ENCODE measurements at places on chromosomes 2 and 18.

DNA sequence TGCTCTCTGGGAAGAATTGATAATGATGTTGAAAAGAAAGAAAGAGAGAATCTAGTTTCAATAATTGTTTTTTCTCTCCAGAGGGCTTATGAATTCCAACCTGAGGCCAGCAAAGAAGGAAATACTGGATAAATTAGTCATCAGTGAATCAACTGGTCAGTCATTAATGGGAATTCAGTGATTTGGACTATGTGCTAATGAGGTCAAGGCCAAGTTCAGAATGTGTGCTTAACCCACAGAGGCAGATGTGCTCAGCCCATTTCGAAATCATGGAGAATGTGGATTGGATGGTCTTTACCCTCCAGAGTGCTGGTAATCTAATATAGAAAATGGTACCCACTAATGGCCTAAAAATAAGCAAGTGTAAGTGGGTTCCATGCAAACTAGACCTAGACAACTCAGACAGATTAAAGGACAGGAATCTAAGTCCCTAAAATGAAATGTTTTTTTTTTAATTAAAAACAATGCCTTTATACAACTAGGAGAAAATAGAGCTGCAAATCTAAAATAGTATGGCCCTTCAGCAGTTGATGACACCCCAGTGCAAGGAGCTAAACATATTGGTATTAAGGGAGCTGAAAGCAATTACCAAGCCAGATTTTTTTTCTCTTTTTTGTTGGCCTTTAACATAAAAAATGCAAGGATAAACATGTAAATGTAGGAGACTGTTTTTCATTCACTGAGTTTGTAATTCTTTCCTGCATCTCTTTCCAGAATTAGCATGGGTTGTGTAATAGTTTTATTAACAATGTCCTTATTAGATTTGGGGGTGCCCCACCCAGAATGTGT lies 296.9 kb downstream of the SATB2 start:
- DNase-seq, result no peak

DNA sequence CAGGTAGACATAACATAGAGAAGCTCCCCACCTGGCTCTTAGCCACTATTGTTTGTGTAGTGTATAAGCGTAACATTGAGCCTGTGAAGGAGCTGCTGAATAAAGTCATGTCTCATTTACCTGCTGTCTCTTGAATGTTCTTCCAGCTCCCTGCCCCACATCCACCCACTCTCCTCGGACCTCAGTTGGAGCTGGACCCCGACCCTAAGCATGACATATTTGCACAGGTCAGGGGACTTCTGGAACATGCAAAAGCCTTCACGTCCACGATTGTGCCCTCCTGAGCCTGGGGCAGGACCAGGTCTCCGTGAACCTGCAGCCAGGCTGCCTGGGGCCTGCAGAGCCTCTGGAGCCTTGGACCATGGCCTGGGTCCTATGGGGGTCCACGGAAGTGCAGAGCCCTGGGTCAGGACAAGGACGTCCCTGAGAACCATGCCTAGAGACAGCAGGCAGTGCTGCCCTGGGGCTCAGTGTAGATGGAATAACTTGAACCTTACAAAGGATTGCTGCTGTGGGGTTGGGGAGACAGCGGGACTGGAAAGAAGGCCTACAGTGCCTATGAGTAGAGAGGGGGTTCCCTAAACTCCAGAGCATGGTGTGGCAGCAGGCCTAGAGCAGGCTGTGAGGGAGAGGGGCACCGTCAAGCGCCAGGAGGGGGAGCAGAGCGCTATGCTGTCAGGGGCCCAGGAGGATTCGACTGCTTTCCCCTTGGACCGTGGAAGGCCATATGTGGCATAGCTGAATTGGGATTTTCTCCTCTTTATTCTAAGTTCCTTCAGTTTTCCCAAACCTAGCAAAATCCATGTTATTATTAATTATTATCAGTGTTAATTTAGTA lies 99.9 kb upstream of the ZNF236 start:
- DNase-seq, result no peak

- peak; percentile 46 for DNase-seq
Observed at GRCh38 chr2:86241611-86242010, 42.4 kb downstream of the MRPL35 start.

GRCh38 chr2:236657801-236658200 lies 88.2 kb downstream of the ACKR3 start:
- DNase-seq, result no peak

DNA sequence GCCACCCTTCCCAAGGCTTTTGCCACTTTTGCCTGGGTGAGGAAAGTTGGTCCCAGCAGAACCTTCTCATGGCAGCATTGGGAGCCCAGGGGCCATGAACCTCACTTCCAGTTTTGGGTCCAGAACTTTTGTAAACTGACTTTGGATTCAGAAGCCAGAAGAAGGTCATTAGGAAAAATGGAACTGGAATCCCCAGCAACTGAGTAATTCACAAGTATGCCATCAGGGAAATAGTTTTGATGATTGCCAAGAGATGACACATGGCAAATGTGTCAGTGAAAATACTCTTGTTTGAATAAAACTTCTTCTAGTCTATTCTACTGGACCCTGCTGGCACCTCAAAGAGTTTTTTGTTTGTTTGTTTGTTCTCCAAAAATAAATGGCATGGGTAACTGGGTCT lies 203.7 kb downstream of the SETBP1 start:
- no peak for DNase-seq

DNA sequence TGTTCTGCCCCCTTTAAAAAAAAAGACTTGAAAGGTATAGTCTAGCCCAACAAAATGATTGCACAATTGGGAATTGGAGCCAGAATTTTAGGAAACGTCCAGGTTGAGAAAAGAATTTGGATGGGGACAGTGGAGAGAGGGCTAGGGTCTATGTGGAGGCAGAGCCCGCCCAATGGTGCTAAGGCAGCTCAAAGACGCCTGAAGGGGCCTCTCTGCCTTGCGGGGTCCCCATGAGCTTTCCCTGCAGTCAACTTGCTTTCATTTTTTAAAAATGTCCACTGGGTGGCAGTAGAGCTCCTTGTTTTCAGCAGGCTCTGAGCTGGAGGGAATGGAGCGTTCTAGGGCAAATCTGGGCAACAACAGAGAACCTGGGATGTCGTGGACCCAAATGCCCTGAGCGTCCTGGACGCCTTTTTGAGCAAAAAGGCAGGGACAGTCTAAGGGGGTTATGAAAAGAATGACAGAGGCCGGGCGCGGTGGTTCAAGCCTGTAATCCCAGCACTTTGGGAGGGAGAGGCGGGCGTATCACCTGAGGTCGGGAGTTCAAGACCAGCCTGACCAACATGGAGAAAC lies 40.2 kb upstream of the ITM2C start:
- peak; percentile 62 for DNase-seq

GRCh38 chr2:241545106-241545505 lies 13.4 kb upstream of the BOK start:
- no peak for DNase-seq

DNA sequence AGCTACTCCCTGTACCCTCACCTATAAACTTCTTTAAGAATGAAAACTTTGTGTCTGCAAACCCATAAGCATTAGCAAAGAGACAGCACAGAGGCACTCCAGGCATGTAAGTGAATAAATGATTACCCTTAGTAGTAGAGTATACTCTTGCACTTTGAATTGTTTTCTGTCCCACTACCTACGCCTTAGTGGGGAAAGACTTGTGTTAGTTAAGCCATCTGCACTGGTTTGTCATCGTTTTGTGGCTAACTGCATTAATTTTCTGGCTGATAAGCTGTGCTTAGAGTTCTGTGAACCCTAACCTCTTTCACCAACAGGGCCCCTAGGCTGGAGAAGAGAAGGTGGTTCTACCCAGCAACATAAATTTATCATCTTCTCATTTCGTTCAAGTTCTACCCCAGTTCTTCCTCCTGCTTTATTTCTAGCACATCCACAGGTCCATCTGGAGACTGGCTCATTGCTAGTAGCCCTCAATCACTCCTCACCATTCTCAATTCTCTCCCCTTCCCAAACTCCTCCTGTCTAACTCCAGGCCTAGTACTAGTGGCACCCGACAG lies 710 bp downstream of the LMAN2L start:
- DNase-seq, result no peak

DNA sequence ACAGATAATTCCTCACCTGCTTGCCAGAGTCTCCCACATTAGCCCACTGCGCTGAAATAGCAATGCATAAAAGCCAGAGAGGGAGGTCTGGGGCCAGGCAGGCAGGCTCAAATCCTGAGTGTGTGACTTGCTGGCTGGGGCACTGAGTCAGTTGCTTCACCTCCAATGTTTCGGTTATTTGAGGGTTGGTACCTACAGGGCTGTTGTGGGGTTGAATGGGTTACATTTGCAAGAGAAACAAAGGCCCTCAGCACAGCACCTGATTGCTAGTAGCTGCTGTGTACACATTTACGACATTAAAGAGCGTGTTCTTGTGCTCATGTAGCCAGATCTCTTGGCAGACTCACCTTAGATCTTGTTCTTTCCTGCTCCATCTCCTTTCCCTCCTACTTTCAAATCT lies 34.1 kb upstream of the FAM110C start:
- DNase-seq, result no peak

GRCh38 chr2:147511491-147511948 lies 333.3 kb upstream of the ACVR2A start:
- DNase-seq, result no peak

GRCh38 chr18:2337552-2338141 lies 233.7 kb downstream of the METTL4 start:
- DNase-seq, result no peak

DNA sequence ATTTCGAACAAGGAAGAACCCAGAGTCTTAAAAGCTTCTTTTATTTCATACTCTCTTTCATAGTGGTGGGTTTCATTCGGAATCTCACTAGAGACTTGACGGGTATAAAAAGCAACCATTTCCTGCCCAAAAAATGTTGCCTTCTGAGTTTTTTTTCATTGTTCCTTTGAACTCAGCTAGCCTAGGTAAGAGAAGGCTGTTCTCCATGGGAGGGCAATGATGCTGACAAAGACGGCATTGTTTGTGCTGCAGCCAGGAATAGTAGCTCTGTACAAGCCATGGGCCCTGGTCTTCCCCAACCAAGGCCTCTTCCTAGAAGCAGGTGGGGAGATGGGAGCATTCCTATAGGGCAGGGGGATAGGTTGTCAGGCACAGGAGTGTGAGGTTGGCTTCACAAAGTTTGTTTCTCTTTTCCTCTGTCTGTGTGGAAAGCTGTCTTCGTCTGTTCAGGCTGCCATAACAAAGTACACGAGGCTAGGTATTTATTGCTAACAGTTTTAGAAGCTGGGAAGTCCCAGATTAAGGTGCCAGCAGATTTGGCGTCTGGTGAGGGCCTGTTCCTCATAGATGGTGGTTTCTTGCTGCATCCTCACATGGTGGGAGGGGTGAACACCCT lies 405.1 kb downstream of the NBAS start:
- no peak for DNase-seq

- DNase-seq, result peak; percentile 57
Observed at GRCh38 chr18:74499633-74500032, 3.5 kb downstream of the CNDP2 start.

DNA sequence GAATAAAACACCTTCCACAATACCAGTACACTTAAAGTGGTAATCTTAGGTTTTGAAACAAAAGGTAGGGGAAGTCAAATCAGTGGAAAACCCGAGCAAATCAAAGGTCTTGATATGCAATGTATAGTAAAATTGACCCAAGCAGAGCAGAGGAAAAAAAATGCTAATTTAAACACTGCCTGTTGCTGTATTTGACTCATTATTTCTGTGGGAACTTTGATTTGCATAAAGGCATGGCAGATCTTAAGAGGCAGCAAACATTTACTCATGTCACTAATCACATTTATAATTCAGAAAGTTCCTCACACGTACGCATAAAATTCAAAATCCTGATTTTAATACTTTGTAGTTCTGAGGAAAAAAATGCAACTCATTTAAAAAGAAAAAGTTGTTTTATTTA lies 64.4 kb downstream of the IKZF2 start:
- DNase-seq, result no peak

- no peak for DNase-seq
Observed at GRCh38 chr2:203934041-203934492, 2.5 kb upstream of the ICOS start.

DNA sequence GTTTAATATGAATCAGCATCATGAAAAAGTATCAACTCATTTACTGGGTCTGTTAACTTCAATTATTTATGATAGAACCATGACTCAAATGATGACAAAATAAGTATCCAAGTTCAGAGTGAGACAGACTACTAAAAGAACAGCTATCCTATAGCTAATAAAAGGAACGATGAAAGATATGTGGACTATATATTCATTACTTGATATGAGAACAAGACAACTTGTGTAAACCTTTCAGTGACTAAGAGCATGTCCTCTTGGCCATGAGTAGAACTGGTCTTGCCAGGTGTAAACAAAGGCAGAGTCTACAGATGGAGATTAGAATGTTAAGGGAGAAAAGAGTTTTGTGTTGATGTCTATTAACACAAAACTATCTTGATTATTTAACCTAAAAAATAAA lies 360.4 kb upstream of the ZC3H15 start:
- DNase-seq, result no peak

DNA sequence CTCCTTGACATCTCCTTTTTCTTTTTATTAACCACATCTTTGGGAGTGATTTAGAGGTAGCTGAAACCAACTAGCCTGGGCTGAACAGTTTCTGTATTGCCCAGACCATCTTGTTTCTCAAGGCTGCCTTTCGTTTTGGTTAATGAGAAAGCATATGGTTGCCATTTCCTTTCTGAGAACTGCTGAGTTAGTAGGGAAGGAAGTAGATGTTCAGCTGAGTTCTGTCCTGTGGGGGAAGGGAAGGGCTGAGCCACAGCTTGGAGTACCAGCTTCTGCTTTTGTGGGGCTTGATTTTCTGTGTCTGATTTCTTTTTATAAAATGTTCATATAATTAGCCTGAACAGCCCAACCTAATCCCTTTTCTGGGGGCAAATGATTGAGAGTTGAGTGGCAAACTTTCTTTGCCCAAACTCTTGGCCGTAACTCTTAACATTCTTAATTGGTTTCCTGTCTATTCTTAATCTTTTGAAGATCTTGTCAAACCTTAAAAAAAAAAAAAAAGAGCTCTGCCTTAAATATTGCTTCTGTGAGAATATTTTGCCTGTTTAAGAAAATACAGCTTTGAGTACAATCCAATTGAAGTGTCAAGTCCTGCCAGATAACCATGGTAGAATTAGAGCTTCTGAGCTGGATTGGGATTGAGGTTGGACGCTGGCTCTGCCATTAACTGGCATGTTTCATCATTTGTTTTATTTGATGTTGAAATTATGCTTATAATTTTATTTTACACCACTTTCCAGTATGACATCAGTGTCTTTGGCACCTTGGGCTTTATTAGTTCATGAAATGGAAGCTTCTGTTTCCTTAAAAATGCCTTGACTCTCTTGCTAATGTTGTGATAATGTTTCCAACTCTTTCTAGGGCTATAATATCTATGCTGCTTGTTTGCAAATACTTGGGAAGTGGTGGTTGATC lies 1.9 kb upstream of the NABP1 start:
- DNase-seq, result peak; percentile 80

GRCh38 chr2:158507141-158507540 lies 50.4 kb downstream of the PKP4 start:
- peak; percentile 41 for DNase-seq

DNA sequence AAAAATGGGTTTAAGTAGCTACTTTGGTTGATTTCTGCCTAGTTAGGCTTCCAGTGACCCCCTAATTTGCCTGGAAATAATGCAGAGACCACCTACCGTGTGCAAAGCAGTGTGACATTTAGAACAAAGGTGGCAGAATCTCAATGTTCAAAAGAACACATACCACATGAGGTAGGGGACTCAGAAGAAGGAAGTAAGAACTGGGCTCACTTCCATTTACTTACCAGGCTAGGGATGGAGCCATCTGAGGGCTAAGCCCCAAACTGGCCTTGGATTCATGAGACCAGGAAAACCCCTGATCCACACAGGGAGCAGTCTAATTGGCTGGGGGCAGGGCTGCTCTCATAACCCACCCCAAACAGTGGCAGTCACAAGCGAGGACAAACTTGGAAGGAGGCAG lies 190.7 kb downstream of the NCKAP5 start:
- no peak for DNase-seq

All from GM06990 (cell line).